ENCODE measurements at places on chromosomes 7 and 10.

DNA sequence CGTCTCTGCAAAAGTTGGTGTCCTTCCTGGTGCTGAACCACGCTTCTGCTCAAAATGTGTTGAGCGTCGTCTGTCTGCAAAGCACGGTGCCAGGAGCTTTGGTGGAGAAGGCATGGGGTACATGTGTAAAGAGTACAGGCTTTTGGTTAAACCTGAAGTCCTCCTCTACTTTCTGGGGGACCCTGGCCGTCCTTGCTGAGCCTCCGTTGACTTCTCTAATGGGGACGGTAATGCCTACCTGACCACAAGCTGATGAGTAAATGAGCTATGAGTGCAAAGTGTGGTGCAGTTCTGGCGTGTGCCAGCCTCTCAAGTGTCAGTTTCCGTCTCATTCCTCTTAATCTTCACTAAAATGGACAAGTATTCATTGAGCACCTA is 527 bp upstream of the HERPUD2 start:
- DNase-seq: no peak

DNA sequence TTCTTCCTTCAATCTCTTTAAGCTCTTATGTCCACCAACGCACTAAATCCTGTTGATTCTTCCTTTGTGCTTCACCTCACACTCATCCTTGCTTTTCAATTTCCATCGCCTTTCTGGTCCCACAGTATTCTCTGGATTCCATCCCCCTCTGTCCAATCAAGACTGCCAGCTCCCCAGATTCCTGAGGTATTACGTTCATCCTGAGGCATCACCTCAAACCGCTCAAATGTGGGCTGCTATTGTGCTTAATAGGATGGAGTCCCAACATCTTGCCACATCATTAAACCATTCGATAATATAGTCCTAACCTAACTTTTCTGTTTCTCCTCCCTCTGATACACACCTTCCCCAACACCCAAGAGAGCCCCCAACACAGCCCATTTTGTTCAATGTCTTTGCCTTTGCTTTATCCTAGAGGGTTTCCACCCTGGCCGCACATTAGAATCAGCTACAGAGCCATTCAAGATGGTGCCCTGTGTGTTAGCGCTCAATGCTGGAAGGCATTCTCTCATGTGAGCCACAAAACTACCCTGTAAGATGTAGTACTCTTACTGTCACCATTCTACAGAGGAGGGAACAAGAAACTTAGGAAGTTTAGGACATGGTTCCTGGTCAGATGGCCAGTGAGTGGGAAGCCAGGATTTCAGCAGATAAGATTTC is 79.5 kb upstream of the LEP start:
- no peak for DNase-seq

- DNase-seq: no peak
Observed at GRCh38 chr10:5467207-5467535, 32.2 kb downstream of the CALML5 start.

GRCh38 chr10:74177140-74177677 is 26.2 kb downstream of the ADK start:
- peak; percentile 35 for DNase-seq

DNA sequence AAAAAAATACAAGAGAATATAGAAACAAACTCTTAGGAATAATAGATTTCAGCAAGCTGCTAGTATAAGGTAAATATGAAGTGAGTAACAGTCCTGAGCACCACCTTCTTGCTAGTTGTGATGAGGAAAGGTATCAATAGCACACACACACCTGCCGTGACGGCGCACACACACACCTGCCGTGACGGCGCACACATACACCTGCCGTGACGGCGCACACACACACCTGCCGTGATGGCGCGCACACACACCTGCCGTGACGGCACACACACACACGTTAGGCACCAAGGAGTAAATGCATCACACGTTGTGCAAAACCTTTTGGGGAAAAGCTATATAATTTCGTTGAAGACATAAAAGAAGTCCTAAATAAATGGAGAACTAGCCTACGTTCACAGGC is 4.7 kb upstream of the JAKMIP3 start:
- DNase-seq: no peak

GRCh38 chr7:122692769-122693309 is 6.1 kb downstream of the RNF133 start:
- DNase-seq: no peak

- no peak for DNase-seq
Observed at GRCh38 chr7:27751888-27752660, 12.1 kb downstream of the TAX1BP1 start.

- DNase-seq: no peak
Observed at GRCh38 chr10:89129911-89130310, 77.2 kb downstream of the CH25H start.

DNA sequence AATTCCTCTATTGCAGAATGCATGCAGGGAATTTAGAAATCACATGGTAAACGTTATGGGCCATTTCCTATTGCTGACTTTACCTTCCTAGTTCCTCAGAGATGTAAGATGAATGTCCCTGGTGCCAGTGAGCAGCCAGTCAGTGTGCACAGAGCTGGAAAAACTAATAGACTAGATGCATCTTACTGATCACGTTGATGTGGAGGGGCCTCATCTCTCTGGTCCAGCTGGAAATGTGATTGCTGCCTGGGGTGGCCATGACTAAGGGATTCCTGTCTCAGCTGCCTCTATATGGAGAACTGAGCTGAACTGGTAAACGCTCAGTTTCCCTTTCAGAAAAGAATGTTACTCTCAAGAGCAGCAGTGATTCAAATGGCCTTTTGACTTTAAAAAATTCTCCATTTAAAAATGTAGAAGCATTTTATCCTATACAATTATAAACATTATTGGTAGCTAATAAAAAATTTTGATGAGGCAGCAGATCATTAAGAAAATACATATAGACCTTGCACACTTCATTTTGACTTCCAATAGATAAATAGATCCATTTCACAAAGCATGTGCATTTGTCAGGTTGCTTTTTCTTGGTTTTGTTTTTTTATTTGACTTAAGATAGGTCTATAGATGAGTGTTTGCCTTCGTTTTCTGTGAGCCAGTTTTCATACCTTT is 80.5 kb upstream of the INSYN2A start:
- DNase-seq: no peak

DNA sequence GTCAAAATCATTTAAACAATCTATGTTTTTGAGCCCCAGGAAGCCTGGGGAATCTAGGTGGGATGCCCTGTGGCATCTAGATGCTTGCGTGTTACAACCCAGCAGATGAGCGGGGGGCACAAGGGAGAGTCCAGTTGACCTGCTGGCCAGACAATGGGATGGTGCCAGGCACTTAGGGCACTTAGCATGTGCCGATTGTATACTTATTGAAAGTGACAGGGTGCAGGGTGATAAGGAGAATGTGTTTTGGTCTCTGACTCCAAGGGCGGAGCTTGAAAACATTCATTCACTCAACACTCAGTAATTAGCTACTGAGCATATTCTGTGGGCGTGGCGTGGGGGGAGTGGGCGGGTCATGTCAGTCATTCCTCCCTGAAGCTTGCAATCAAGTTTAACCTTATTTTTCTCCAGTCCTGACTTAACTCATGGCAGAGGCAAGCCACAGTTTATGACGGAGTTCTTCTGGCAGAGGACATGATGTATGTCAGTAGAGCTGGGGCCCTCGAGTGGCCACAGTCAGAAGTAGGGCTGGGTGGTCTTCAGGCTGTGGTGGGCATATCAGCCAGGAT is 115.1 kb downstream of the PRKCQ start:
- DNase-seq: no peak

DNA sequence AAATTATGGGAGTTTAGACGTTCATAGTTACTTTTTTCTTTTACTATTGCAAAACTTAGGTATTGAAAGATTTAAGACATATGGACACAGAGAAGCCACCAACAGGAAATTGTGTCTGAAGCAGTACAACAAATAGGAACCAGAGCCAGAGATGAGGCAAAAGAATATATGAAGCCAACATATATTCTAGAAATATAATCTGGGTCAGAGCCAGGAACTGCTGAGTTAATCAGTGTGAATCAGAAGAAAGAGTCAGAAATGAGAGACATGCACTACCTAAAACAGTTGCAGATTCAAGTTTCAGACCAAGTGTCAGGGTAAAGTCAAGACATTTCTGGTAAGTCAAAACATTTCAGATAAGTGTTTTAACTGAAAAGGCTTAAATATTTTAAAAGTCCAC is 67.7 kb downstream of the DGKB start:
- DNase-seq: no peak

GRCh38 chr7:31061185-31061584 is 9.1 kb downstream of the ADCYAP1R1 start:
- DNase-seq: no peak

DNA sequence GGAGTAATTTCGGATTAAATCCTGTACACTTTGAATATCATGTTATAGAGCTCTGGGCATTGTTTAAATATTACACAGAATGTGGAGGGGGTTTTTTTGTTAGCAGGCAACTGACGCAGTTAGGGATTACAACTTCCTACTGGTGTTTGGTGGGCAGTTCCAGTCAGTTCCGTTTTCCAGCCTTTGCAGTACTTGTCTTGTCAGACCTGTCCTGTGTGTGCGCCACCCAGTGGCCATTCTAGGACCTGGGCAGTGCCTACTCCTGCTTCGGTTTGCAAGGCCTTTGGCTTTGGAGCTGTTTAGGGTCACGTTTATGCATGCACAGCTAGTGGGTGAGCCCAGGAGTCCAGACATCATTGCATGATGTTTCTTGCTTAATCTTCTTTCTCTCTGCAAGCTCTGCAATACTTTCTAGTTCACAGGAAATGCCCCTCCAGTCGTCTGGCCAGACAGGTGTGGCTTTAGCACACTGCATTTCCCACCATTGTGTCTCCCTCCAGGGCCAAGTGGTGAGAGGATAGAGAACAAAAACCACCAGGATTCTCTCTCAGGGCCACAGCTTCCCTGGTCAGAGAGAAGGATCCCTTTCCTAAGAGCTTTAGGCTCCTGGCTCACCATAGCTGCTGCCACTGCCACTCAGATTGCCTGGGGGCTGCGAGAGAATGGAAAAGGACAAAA is 96.5 kb upstream of the TARP start:
- DNase-seq: peak; percentile 61

GRCh38 chr7:36863901-36864701 is 139.8 kb upstream of the AOAH start:
- no peak for DNase-seq

- no peak for DNase-seq
Observed at GRCh38 chr10:103044942-103045489, 126.9 kb downstream of the CNNM2 start.

- no peak for DNase-seq
Observed at GRCh38 chr7:129750501-129750900, 139.0 kb downstream of the NRF1 start.

- DNase-seq: no peak
Observed at GRCh38 chr10:121683366-121683765, 85.1 kb upstream of the FGFR2 start.

- DNase-seq: no peak
Observed at GRCh38 chr7:45702751-45703150, 128.6 kb downstream of the ADCY1 start.

DNA sequence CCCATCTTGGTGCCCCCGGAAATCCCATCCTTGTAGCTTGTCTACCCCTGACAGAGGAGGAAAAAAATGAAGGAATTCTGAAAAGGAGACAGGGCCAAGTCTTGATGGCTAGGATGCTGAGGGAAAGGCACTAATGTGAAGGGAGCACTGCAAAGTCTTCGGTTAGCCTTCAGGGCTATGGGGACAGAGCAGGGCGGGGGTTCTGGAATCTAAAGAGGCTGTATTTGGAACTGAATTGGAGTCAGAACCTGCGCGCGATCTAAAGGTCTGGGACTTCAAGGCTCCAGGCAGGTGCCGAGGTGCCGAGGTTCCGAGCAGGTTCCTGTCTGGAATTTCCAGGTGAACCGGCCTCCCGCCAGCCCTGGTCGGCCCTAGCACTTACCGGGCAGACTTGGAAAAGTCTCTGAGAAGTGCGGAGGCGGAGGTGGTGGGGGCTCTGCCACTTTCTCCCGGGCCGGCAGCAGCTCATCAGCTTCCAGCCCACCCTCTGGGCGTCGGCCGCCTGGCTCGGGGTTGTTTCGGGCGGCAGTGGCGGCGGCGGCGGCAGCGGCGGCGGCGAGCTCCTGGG is 781 bp downstream of the GBX1 start:
- no peak for DNase-seq

- no peak for DNase-seq
Observed at GRCh38 chr7:71526106-71526505, 394.2 kb downstream of the GALNT17 start.

DNA sequence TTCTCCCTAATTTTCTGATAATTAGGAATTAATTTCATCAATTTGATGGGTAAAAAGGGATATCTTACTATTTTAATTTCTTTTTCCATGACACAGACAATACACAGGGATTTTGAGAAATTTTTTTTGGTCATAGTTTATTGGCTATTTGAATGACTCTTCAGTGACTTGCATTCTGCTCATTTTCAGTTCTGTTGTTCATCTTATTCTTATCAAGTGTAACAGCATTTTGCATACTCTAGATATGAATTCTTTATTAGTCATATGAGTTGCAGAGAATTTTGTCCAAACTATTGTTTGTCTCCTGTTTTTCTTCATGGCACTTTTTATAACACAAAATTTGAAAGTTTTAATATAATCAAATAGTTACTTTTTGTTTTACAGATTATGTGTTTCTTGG is 41.7 kb downstream of the MKLN1 start:
- no peak for DNase-seq

GRCh38 chr7:139602143-139602722 is 78.7 kb downstream of the CLEC2L start:
- DNase-seq: no peak

DNA sequence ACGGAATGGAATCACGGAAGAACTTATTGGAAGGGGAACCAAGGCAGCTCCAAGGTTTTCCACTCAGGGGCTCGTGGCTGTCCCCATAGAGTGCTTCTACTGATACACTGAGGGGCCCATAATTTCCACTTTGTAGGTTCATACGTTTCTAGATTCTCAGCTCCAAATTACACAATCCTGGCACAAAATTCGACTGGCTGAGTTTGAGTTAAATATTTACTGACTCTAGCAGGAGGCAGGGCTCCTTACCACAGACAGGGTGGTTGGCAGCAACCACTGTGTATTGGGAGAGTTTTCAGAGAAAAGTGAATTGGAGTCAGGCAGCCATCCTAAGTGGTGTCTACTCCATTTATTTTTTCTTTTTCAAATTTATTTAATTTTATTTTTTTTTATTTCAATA is 55.4 kb upstream of the SEC61G start:
- DNase-seq: no peak

GRCh38 chr7:50717181-50717580 is 65.5 kb downstream of the GRB10 start:
- DNase-seq: no peak

- no peak for DNase-seq
Observed at GRCh38 chr10:85235258-85235657, 906.9 kb downstream of the CCSER2 start.

GRCh38 chr10:25666276-25666675 is 267.8 kb upstream of the MYO3A start:
- no peak for DNase-seq

- no peak for DNase-seq
Observed at GRCh38 chr10:122461729-122462532, 578 bp downstream of the HTRA1 start.

- no peak for DNase-seq
Observed at GRCh38 chr10:87658321-87658795, 1.3 kb upstream of the PAPSS2 start.

All from activated CD4-positive, CD25-positive, alpha-beta regulatory T cell (primary cell).